Lower lobe of right lung (tissue), 2 donors: ENCODE measurements at places on chromosomes 3 and 15. TPM values are rescaled to one million over a fixed set of nuclear protein-coding genes. Genes with fewer than 3 reads are reported as not detected.

DNA sequence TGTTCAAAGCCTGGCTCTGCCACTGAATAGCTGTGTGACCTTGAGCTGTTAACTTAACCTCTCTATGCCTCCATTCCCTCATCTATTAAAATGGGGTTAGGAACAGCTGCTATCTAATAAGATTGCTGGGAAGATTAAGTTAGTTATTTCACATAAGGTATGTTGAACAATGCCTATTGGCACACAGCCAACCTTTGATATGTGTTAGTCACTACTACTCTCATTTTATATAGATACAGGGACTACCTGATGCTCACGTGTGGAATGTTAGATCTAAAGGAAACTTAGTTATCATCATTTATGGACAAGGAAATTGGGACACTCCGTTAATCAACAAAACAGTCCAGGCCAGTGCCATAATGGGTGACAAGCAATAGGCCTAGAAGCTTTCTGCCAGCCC is 332.4 kb upstream of the PPP2R3A start:
- no peaks in the 10 kb centered on the region for H3K4me1 ChIP-seq
- no peaks in the 10 kb centered on the region for H3K36me3 ChIP-seq
- H3K27ac ChIP-seq: no peak overlapping the region
- DNase-seq: no peak

DNA sequence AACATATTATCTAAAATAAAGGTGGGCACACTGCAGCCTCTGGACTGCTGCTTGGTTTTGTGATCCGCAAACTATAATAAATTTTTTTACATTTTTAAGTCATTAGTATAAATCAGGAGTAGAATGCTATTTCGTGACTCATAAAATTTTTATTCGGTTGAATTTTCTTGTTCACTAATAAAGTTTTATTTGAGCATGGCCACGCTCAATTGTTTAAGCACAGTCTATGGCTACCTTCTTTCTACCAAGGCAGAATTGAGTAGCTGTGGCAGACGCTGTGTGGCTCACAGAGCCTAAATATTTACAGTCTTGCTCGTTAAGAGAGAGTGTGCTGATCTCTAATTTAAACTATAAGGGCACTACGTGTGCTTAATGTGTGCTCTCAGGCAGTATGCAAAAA is 28.9 kb downstream of the ROBO2 start:
- no peaks in the 10 kb centered on the region for H3K27me3 ChIP-seq
- no peak overlapping the region for H3K4me3 ChIP-seq
- no peaks in the 10 kb centered on the region for H3K4me1 ChIP-seq
- H3K36me3 ChIP-seq: no peaks in the 10 kb centered on the region
- H3K27ac ChIP-seq: no peak overlapping the region

DNA sequence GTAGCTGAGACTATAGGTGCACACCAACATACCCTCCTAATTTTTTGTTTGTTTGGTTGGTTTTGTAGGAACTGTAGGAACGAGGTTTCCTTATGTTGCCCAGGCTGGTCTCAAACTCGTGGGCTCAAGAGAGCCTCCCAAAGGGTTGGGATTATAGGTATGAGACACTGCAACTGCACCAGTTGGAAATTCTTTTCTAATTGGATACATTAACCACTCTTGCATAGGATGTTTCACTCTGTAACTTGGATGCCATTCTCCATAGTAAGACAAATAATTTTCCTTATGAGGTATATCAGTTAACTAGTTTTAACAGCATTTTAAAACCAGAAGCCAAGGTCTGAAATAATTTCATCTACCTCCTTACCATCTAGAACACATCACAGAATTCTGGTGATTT is 6.7 kb upstream of the ALCAM start:
- no peaks in the 10 kb centered on the region for H3K27me3 ChIP-seq
- DNase-seq: no peak
- H3K27ac ChIP-seq: no peak overlapping the region
- no peaks in the 10 kb centered on the region for H3K4me1 ChIP-seq
- no peak overlapping the region for H3K4me3 ChIP-seq

- H3K27me3 ChIP-seq: no peaks in the 10 kb centered on the region
- peaks cover 9% of the 10 kb centered on the region for H3K4me1 ChIP-seq
- DNase-seq: no peak
- H3K36me3 ChIP-seq: no peaks in the 10 kb centered on the region
- no peak overlapping the region for H3K27ac ChIP-seq
Observed at GRCh38 chr3:160395297-160395696, 3.7 kb downstream of the IFT80 start.

GRCh38 chr3:156751461-156752025 is 74.6 kb upstream of the LEKR1 start:
- H3K4me3 ChIP-seq: no peak overlapping the region
- DNase-seq: no peak
- no peaks in the 10 kb centered on the region for H3K36me3 ChIP-seq
- H3K4me1 ChIP-seq: peaks cover 21% of the 10 kb centered on the region

DNA sequence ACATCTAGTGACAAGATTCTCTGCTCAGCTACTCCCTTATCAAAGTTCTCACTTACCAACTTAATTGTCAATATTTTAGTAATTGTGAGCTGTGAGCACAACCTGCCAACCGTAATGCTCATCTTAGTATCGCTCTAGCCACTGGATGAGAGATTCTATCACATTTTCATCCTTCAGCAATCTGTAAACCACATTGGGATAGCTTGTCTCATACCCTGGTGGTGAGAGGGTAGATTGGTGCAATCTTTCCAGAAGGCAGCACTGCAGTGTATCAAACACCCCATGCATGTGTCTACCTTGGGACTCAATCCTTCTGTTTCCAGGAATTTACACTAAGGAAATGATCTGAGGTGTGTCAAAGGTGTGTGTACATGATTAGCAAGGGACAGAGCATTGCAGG is 18.9 kb upstream of the ATP8B4 start:
- no peaks in the 10 kb centered on the region for H3K36me3 ChIP-seq
- H3K4me3 ChIP-seq: no peak overlapping the region
- no peak for DNase-seq
- H3K27me3 ChIP-seq: no peaks in the 10 kb centered on the region
- no peak overlapping the region for H3K27ac ChIP-seq

- no peak overlapping the region for H3K27ac ChIP-seq
- H3K27me3 ChIP-seq: no peaks in the 10 kb centered on the region
- no peak overlapping the region for H3K4me3 ChIP-seq
- H3K4me1 ChIP-seq: no peaks in the 10 kb centered on the region
- no peaks in the 10 kb centered on the region for H3K36me3 ChIP-seq
Observed at GRCh38 chr15:50150349-50150748, 31.3 kb upstream of the ATP8B4 start.

GRCh38 chr3:49133226-49133951 is 539 bp upstream of the LAMB2 start:
- H3K27me3 ChIP-seq: peaks cover 4% of the 10 kb centered on the region
- H3K4me3 ChIP-seq: peak overlapping the region; percentile 76
- peaks cover 32% of the 10 kb centered on the region for H3K4me1 ChIP-seq
- DNase-seq: peak; percentile 88

DNA sequence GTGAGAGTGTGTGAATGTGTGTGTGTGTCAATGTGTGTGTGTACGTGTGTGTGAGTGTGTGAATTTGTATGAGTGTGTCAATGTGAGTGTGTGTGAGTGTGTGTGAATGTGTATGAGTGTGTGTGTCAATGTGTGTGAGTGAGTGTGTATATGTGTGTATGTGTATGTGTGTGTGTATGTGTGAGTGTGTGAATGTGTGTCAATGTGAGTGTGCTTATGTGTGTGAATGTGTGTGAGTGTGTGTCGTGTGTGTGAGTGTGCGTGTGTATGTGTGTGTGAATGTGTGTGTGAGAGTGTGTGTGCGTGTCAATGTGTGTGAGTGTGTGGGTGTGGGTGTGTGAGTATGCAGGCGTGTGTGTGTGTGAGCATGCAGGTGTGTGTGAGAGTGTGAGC is 93.5 kb upstream of the ALDH1A3 start:
- no peak for DNase-seq
- no peaks in the 10 kb centered on the region for H3K4me1 ChIP-seq
- no peaks in the 10 kb centered on the region for H3K36me3 ChIP-seq
- no peaks in the 10 kb centered on the region for H3K27me3 ChIP-seq

DNA sequence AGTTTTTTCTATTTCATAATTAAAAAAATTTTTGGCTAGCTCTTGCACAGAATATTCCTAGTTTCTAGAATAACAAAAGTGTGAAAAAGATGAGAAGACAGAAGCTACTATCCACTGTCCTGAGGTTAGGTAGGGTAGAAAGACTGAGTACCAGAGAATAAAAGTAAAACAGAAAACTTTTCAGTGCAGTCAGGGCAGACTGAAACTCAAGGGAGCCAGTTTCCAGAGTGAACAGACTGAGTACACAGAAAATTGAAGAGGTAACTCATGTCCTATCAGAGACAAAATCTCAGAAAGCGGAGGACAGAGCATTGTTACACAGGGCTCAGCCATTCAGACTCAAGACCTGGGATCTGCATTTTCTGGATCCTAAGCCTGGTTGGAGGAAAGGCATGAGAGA is 8.8 kb upstream of the FBXO40 start:
- no peaks in the 10 kb centered on the region for H3K36me3 ChIP-seq
- H3K27me3 ChIP-seq: no peaks in the 10 kb centered on the region
- H3K27ac ChIP-seq: no peak overlapping the region
- no peak for DNase-seq
- no peaks in the 10 kb centered on the region for H3K4me1 ChIP-seq

GRCh38 chr15:58724466-58724865 is 25.0 kb downstream of the ADAM10 start:
- peaks cover 35% of the 10 kb centered on the region for H3K4me1 ChIP-seq
- no peaks in the 10 kb centered on the region for H3K27me3 ChIP-seq
- H3K27ac ChIP-seq: no peak overlapping the region
- no peak for DNase-seq

DNA sequence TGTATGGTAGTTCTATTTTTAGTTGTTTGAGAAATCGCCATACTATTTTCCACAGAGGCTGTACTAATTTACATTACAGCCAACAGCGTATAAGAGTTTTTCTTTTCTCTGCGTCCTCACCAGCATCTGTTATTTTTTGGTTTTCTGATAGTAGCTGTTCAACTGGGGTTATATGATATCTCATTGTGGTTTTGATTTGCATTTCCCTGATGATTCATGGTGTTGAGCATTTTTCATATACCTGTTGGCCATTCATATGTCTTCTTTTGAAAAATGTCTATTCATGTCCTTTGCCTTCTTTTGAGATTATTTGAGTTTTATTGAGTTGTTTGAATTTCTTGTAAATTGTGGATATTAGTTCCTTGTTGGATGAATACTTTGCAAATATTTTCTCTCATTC is 114.6 kb downstream of the LRRK1 start:
- no peaks in the 10 kb centered on the region for H3K4me1 ChIP-seq
- no peaks in the 10 kb centered on the region for H3K27me3 ChIP-seq
- H3K4me3 ChIP-seq: no peak overlapping the region
- no peak overlapping the region for H3K27ac ChIP-seq

DNA sequence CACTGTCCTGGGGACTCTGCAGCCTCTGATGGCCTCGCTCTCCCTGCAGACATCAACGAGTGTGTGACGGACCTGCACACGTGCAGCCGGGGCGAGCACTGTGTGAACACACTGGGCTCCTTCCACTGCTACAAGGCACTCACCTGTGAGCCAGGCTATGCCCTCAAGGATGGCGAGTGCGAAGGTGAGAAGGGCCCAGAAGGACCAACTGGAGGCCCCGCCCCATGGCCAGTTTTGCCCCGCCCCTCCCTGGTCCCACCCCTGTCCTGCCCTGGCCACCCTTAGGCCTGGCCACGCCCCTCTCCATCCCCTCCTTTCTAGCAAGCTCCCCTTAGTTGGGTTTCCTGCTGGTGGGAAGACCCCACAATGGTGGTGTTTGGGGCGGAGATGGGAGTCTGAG is 77.5 kb downstream of the FBLN2 start:
- H3K27me3 ChIP-seq: no peaks in the 10 kb centered on the region
- no peaks in the 10 kb centered on the region for H3K4me1 ChIP-seq
- H3K4me3 ChIP-seq: no peak overlapping the region
- H3K36me3 ChIP-seq: no peaks in the 10 kb centered on the region
- no peak overlapping the region for H3K27ac ChIP-seq

DNA sequence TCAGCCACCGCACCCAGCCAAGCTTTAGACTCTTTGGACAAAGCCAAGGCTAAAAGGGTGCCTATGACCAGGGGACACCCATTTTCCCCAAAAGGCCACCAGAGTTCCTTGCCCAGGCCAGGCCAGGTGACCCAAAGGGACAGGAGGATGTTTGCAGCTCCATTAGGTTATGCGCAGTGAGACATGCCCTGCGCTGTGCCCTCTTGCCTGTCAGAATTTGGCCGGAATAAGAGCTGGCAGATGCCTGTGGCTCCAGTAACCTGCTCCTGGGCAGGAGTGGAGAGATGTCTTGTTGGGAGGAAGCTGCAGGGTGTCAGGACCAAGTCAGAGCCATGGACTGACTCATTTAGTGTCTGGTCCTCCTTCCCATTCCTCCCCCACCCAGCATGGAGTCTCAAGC is 20.5 kb downstream of the DNASE1L3 start:
- no peaks in the 10 kb centered on the region for H3K36me3 ChIP-seq
- no peak for DNase-seq
- H3K27me3 ChIP-seq: no peaks in the 10 kb centered on the region
- no peak overlapping the region for H3K4me3 ChIP-seq
- H3K27ac ChIP-seq: no peak overlapping the region

DNA sequence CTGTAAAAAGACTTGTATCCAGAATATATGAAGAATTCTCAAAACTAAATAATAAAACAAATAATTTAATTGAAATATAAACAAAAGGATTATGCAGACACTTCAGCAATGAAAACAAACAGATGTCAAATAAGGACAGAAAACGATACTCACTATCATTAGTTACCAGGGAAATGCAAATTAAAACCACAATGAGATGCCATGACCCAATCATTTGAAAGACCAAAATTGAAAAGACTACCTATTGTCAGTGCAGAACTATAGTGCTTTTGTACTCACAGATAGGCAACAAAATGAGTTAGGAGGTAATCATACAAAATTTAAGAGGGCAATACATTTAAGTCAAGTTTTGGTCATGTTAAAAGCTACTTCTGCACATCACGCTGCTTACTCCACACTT is 31.6 kb upstream of the OR5K4 start:
- no peaks in the 10 kb centered on the region for H3K4me1 ChIP-seq
- no peak overlapping the region for H3K27ac ChIP-seq
- no peak for DNase-seq

- DNase-seq: no peak
- no peaks in the 10 kb centered on the region for H3K27me3 ChIP-seq
- H3K4me3 ChIP-seq: no peak overlapping the region
- H3K27ac ChIP-seq: no peak overlapping the region
- H3K36me3 ChIP-seq: no peaks in the 10 kb centered on the region
Observed at GRCh38 chr3:130084436-130084980, 2.9 kb downstream of the ALG1L2 start.

- peaks cover 38% of the 10 kb centered on the region for H3K4me1 ChIP-seq
- no peak overlapping the region for H3K4me3 ChIP-seq
- no peaks in the 10 kb centered on the region for H3K27me3 ChIP-seq
- no peak overlapping the region for H3K27ac ChIP-seq
Observed at GRCh38 chr3:120601554-120601953, 5.4 kb downstream of the NDUFB4 start.

Gene XYLB
- 2.7 TPM for total RNA-seq
